ENCODE measurements at places on chromosomes 6 and 20.

- DNase-seq: no peak
Observed at GRCh38 chr6:150627585-150628025, 27.9 kb downstream of the PLEKHG1 start.

DNA sequence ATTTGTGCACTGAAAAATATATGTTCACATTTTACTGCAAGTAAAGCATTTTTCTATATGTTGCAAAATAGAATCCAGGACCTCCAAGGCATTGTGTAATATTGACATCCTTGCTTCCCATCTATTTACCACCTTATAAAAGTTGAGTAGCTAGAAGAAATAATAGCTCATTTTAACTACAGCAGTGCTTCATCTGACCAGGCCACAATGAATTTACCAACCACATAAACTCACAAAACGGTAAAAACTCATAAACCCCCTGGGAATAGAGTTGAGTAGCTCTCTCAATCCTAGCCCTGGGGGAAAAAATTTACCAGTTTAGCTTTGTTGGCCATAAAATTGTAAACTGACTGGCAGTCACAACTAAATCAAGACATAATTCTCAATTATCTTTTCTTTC lies 3.9 kb downstream of the ATXN1 start:
- no peak for DNase-seq

GRCh38 chr6:14383393-14384174 lies 266.0 kb downstream of the CD83 start:
- DNase-seq: no peak

- DNase-seq: no peak
Observed at GRCh38 chr6:154406869-154407268, 50.3 kb upstream of the IPCEF1 start.

DNA sequence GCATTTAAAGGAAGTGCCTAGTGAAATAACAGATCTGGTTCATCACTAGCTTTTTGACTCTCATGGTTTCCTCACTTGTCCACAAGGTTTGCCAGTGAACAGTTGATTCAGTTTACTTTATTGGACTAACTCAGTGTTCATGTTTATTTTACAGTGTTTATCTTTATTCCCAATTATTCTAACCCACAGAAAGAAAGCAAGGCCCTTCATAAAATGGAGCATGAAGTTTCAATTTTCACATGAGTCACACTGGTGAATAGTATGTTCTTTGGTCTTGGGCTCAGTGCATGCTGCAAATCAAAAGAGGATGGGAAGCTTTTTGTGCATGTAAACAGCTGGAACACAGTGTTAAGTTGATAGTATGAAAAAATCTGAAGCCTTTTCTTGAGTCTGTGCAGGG lies 217.6 kb upstream of the HDDC2 start:
- no peak for DNase-seq

DNA sequence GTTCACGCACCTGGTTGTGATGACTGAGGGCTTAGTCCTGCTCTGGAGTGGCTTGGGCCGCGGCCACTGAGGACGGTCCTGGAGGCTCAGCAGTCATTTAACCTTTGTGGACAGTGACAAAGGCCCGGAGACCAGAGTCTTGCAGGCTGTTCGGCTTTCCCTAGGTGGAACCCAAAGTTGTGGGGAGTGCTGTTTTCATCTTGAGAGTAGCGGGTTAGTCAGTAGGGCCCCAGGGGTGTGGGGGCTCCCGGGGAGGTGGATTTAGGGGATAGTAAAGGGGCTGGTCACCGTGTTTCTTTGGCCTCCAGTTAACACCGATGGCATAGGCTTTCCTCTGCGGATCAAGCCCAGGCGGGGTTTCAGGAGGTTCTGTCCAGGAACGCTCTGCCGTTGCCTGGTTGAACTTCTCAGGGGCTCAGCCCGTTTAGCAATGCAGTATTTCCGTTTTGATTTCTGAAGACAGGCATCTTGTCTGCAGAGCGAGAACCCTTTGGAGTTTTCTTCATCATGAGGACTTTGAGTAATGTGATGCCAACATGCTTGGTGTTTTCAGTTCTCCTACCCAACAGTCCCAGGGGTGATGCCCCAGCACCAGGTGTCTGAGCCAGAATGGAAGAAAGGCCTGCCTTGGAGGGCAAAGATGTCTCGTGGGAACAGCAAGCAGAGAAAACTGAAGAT lies 31.8 kb downstream of the ZNF831 start:
- no peak for DNase-seq

DNA sequence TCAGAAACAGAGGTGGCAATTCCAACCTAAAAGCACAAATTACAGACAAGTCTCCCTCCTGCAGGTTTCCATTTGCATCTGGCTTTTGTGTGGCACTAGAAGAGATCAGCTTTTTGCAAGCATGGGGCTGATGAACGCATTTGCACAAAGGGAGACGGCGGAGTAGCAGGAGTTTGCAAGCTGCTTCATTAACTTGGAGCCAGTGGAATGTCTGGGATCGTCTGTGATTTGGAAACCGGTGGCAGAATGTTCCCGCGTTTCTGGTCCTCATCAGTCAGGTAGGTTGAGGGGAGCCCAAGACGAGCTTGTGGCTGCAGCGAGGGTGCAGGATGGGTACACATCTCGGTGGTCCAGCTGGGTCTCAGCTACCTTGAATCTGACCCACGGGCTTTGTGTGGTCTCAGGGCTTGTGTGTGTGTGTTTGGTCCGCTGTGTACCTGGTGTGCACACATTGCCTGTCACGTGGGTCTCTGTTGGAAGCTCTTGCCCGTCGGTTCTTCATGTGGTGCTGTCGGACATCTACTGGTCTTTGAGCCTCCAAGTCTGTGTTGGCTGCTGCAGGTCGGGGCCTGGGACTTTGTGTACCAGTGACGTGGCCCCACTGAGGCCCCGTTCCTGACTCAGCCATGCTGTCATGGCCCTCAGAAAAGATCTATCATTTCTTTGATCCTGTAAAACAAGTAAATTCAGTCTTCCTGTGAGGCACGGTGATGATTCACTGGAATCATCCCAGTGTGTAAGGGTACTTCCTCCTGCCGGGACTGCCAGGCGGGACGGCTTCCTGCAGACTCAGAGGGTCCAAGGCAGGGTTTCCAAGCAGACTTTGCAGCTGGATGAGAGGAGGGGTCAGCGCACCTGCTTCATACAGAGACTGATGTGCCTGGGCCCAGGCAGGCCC lies 12.4 kb upstream of the MYT1 start:
- no peak for DNase-seq

- DNase-seq: no peak
Observed at GRCh38 chr20:46774236-46774635, 64.8 kb downstream of the SLC2A10 start.

DNA sequence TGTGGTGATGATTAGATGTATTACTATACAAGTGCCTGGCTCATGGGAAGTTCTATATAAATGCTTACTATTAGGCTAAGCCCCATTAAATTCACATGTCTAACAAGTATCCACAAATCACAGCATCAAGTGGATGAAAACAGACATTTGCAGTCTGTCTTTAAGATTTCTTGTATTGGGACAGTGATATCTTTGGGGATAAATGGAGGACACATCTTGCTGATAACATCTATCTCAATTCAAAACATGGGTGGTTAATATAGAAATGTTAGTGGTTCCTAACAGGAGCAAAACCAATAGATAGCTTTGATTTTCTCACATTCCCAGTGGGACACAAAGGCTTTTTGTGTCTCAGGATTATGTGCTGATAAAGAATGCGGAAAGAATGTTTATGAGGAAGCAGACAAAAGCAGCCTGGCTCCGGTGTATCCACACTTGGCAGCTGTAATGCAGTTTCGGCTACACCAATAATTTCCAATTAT lies 29.3 kb downstream of the PTPRK start:
- no peak for DNase-seq

- no peak for DNase-seq
Observed at GRCh38 chr20:58973179-58973578, 7.9 kb upstream of the NELFCD start.

DNA sequence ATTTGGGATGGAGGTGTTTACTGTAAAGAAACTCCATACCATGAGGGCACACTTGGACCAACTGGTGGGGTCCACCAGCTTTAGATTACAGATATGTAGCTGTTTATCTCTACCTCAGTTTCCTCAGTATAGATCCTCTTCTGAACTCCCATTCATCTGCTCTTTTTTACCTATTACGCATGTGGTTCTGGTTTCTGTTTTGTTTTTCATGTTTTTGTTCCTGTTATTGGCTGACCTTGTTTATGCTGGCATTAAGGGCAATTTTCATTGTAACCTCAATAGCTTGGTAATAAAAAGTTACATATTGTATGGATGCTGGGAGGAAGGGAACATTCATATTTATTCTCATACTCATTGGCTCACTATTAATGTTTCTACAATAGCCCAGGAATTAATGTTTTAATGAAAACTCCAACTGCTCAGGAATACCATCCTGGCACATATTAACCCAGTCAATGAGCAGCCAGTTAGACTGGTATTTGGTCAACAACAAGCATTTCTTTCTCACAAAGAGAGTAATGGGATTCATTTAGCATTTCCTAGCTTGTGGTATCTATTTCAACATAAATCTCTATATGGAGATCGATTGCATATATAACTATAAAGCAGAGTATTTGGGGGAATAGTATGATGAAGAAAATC lies 83.8 kb upstream of the FAM184A start:
- no peak for DNase-seq

DNA sequence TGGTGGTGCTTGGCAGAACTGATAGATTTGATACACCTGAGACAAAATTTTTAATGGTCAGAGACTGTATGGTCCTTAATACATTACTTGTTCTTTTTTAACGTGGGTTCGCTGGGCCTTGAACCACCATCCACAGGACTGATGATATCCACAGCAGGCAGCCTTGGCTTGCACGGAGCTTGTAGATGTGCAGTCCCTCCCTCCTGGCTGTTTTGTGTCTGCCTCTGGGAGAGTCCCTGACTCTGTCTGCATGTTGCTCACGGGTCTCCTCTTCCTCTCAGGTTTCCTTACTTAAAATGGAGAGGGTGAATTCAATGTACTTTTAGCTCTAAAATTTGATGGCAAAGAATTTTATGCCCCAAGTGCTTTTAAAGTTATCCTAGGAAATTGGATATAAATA lies 17.5 kb downstream of the KIF25 start:
- no peak for DNase-seq

- DNase-seq: no peak
Observed at GRCh38 chr6:133892813-133893691, 4.1 kb downstream of the TCF21 start.

DNA sequence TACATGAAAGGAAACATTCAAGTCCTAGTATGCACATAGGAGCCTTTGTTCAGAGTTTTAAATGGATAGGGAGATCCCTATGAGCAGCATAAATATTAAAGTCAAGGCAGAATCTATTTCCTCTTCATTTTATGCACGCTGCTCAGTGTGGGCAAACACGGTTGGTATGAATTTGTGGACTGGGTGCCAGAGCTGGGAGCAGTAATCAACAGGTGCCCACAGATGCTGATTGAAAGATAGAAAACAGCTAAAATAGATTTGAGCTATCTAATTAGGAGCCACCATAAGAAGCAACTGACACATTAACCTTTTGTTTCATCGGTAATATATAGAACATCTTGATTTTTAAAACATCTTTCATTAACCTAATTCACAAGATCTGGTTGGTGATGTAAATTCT lies 175.5 kb downstream of the EYS start:
- DNase-seq: no peak

DNA sequence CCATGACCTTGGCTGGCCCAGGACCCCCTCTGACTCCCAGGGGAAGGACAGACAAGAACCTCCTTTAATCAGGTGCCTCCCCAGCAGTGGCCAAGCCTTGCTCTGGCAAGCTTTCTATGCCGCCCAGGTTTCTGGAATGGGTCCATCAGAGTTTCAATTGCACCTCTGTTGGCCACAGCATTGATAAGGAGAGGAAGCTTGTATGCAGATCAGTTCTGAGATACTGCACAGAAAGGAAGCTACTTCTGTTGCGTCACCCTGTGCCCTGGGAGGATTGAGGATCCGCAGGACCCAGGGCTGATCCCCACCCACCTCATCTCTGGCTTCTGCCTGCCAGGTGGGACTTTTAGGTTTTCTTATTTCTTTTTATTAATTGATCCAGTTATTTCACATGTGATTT lies 167.2 kb downstream of the TFAP2C start:
- DNase-seq: no peak

DNA sequence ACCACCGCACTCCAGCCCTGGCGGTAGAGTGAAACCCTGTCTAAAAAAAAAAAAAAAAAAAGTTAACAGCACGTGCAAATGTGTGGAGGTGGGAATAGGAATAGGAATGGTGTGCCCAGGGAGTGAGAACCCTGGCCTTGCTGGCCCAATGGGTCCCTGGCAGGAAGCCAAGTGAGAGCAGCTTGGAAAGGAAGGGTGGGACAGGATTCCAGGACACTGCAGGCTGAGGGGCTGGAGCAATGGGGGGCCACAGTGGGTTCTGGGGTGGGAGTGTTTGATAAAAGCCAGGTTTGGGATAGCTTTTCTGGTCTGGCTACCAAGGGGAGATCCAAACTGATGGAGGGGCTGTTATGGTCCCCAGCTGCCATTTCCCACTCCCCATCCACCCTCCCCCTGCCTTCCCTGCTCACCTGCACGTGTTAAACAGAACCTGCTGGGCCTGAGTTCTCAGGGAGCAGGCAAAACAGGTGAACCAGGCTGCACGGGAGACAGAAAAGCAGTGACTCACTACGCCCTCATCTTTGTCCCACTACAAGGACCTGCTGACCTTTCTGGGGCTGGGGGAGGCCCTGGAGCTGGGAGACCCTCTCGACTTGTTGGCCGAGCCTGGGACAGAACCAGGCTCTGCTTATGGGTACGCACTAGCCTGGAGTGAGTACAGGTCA lies 3.3 kb downstream of the SUN5 start:
- no peak for DNase-seq

DNA sequence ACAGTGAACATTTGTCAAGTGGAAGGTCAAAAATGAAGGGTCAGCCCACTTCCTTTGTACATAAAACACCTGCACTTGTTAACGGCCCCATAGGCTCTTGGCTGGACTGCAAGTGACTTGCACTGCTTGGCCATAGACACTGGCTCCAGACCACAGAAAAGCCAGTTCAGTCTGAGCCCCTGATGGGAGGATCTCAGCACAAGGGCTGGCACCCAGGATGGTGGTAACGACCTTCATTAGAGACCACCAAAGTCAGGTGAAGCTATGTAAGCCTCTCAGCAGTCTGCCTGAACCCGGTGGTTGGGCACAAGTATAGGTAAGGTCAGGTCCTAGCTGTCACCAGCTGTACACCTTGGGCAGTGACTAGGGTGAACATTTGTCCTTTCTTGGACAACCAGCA lies 16.1 kb downstream of the PLAGL2 start:
- no peak for DNase-seq

GRCh38 chr6:99780556-99780885 lies 173.9 kb downstream of the PRDM13 start:
- DNase-seq: no peak

DNA sequence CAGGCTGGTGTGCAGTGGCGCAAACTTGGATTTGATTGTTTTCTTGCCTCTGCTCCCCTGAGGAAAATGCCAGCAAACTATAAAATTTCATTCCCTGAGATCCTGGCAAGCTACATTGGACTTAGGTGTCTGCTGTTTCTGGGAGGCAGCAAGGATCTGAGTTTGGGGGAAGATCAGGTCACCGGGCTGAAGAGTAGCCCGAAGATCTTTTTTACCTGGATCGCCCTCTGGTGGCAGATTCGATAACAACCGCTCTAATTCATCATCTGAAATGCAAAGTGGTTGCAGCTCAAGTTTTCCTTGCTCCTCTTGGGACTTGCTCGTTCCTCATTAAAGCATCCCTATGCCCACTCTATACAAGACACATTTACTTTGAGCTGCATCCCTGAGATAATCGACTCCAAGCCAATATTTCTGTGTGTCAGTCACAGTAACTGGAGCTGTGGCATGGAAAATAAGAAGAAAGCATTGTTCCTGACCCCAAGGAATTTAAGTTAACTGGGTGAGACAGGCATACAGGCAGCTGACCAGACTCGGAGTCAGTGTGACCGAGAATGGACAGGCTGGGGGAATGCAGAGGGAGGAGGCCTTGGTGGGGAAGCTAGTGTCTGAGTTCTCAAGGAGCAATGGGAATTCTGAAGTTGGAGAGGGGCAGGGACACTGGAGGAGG lies 131.8 kb upstream of the PROKR2 start:
- peak; percentile 23 for DNase-seq

All from activated CD4-positive, CD25-positive, alpha-beta regulatory T cell (primary cell).